ENCODE measurements at places on chromosomes 5 and 9. TPM values are rescaled to one million over a fixed set of nuclear protein-coding genes. Genes with fewer than 3 reads are reported as not detected.

Gene ITGA1
- 196 TPM for total RNA-seq

GRCh38 chr5:143056792-143057579, 286.8 kb downstream of the ARHGAP26 start:
- H3K4me3 ChIP-seq: no peak overlapping the region
- no peak overlapping the region for H3K27ac ChIP-seq
- H3K27me3 ChIP-seq: no peaks in the 10 kb centered on the region
- H3K36me3 ChIP-seq: no peaks in the 10 kb centered on the region
- peaks cover 2% of the 10 kb centered on the region for H3K4me1 ChIP-seq
- no peak for DNase-seq

Gene NUTM2F
- not detected for total RNA-seq

DNA sequence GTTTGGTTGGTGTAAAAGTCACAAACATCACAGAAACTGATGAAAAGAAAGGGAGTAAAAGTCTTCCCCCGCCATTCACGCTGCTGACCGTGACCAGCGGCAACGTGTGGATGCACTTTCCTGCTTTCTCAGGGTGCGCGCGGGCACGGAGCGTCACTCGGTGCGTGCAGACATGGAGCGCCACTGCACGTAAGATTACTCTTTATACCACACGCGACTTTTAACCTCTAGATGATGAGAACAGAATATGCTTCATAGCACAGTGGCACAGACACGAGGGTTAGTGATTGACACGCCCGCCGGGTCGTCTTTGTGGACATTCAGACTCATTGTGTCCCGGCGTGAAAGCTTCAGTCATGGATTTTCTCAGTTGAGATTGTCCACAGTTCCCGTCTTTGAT, 15.7 kb downstream of the CEP72 start:
- DNase-seq: no peak
- no peak overlapping the region for H3K4me3 ChIP-seq
- H3K4me1 ChIP-seq: no peaks in the 10 kb centered on the region
- no peaks in the 10 kb centered on the region for H3K27me3 ChIP-seq
- H3K27ac ChIP-seq: no peak overlapping the region

DNA sequence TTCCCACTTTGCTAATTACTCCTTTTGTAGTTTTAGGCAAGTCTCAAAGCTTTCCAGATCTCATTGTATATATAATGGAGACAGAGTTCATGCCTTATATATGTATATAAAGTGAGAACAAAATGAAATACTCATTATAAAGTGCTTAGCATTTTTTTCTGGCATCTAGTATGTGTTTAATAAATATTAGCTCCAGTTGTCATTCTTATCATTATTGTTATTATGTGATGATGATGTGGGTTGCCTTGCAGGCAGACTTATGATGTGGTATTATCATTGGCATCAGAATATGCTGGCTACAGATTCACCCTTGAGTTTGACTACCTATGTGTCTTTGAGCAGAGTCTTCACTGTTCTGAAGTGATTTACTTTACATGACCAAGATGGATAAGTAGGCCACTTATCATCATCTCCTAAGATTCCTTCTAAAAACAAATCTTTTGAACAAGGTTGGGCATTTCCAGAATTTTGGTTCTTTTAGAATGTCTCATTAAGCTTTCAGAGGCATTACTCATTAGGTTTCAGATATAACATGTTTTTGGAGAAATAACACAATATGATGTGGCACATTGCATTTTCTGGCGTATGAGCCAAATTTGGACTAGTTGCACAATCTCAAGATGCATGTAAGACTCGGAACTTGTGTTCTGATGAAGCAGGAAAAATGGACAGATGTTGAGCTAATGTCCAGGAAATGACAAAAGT, 145.6 kb upstream of the TNC start:
- H3K4me1 ChIP-seq: no peaks in the 10 kb centered on the region
- DNase-seq: no peak
- H3K4me3 ChIP-seq: no peak overlapping the region
- no peaks in the 10 kb centered on the region for H3K36me3 ChIP-seq
- H3K27ac ChIP-seq: no peak overlapping the region
- H3K27me3 ChIP-seq: no peaks in the 10 kb centered on the region

Gene EQTN
- not detected for total RNA-seq

GRCh38 chr9:102237520-102237919, 499.1 kb upstream of the GRIN3A start:
- H3K27me3 ChIP-seq: no peaks in the 10 kb centered on the region
- DNase-seq: no peak
- no peak overlapping the region for H3K4me3 ChIP-seq
- no peak overlapping the region for H3K27ac ChIP-seq

Gene ANKRD18A
- total RNA-seq: 0.07 TPM

Gene SPARC
- total RNA-seq: 814 TPM

Gene SH3RF2
- 1.8 TPM for total RNA-seq

Measured in adrenal gland (tissue), 19 donors.